Stimulated activated CD4-positive, alpha-beta T cell treated with anti-CD3 and anti-CD28 coated beads, TNF-alpha, amount 100 ng/mL, for 4 hours (primary cell): ENCODE measurements at places on chromosomes 12 and 14.

DNA sequence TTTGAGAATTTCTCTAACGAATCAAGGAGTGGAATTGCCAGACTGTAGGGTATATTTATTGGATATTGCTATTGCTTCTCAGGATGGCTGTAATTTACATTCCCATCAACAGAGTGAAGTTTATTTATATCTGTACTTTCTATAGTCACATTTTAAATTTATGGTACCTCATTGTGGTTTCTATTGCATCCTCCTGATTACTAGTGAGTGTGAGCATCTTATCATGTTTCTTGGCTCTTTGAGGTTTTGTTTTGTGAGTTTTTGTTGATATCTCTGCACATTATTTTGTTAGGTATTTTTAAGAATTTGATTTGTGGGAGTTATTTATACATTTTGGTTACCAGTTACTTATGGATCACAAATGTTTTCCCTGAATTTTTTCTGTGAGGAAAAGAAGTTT is 13.9 kb downstream of the DNM1L start:
- DNase-seq: no peak

GRCh38 chr14:105866841-105867321 is 340.5 kb downstream of the TMEM121 start:
- DNase-seq: no peak

DNA sequence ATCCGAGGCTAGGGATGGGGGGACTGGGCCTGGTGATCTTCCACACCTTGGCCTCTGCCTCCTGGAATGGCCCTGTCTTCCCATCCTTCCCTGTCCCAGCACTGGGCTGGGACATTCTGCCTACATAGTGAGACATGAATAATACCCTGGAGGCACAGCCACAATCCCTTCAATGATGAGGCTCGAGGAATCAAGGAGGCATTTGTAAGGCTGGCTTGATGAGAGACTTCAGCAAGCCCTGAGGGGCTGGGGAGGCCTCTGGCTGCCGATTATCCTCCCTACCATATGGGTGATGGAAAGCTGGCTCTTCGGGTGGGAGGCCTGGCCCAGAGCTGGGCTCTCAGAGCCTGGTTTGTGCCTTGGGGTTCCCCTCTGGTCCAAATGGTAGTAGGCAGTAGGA is 92.5 kb downstream of the CALM1 start:
- no peak for DNase-seq

GRCh38 chr14:73230051-73230450 is 7.3 kb upstream of the PAPLN start:
- no peak for DNase-seq

- no peak for DNase-seq
Observed at GRCh38 chr12:44511289-44511688, 364.8 kb downstream of the NELL2 start.

DNA sequence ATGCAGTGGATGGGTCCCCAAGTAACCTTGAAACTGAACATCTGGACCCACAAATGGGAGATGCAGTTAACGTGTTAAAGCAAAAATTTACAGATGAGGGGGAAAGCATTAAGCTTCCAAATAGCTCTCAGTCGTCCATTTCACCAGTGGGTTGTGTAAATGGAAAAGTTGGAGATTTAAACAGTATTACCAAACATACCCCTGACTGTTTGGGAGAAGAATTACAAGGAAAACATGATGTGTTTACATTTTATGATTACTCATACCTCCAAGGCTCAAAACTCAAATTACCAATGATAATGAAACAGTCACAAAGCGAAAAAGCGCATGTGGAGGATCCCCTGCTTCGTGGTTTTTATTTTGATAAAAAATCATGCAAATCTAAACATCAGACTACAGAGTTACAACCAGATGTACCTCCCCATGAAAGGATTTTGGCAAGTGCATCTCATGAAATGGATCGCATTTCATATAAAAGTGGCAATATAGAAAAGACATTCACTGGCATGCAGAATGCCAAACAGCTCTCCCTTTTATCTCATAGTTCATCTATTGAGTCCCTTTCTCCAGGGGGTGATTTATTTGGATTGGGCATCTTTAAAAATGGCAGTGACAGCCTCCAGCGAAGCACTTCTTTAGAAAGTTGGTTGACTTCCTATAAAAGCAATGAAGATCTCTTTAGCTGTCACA is 116.6 kb upstream of the NPAS3 start:
- no peak for DNase-seq

GRCh38 chr12:68631227-68631626 is 20.5 kb downstream of the RAP1B start:
- no peak for DNase-seq

GRCh38 chr14:39957987-39958386 is 525.8 kb upstream of the FBXO33 start:
- DNase-seq: no peak

- DNase-seq: no peak
Observed at GRCh38 chr12:109579639-109580038, 6.0 kb downstream of the MVK start.

DNA sequence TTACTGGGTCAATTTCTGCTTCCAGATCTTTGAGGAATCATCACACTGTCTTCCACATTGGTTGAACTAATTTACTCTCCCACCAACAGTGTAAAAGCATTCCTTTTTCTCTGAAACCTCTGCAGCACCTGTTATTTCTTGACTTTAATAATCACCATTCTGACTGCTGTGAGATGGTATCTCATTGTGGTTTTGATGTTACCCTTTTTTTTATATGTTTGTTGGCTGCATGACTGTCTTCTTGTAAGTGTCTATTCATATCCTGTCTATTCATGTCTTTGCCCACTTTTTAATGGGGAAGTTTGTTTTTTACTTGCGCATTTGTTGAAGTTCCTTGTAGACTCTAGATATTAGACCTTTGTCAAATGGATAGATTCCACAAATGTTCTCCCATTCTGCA is 324.9 kb downstream of the NAV3 start:
- no peak for DNase-seq

DNA sequence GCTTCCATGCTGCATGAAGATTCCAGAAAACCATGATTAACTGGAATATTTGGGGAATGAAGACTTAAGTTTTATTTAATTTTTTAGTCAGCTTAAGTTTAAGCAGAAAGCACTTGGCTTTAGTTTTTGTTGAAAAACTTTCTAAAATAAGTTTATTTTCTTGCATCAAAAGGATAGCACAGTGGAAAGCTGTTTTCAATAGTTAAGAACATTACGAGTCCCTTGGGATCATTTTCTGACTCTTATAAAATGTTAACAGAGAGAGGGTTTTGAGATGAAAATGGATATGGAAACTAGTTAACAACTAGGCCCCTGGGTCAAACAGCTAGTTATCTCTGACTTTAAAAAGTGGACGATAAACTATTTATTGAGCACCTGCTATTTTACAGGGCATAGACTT is 181.9 kb upstream of the SLC38A2 start:
- DNase-seq: no peak

GRCh38 chr12:6840761-6841515 is at the start of gene GNB3:
Gene GNB3, plus strand, starts transcription at chr12:6840925. Its CDS starts 363 bp downstream, at chr12:6841288.
- DNase-seq: no peak

DNA sequence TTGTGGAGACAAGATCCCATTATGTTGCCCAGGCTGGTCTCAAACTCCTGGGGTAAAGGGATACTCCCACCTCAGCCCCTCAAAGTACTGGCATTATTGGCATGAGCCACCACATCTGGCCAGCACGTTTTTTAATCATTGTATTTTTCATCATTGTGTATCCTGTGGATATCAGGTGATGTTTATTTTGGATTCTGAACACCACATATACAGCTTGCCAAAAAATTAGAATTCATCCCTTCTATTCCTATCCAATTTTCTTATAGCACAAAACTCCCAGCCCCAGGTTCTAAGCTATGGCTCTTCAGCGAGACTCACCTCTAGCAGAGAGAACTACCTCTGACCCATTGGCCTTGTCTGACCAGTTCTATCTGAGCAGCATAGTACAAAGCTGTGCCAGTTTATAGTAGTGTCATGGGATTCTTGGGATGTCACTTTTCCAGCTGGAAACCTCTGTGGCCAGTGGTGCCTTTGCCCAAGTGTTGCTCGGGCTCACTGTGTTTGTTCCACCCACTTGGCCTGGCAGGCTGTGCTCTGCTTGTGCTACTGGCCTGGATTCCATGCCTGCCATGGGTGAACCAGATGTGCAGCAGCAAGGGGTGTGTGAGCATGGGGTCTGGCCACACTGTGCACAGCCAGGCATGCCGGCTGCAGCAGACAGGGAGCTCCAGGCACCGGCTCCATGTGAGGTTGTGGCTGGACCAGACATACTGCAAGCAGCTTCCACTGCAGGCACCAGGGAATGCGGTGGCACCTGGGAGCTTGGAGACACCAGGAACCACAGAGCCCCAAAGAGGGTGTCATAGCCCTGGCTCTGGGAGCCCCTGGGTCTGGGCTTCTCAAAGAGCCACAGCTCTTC is 37.2 kb downstream of the TIMELESS start:
- no peak for DNase-seq

DNA sequence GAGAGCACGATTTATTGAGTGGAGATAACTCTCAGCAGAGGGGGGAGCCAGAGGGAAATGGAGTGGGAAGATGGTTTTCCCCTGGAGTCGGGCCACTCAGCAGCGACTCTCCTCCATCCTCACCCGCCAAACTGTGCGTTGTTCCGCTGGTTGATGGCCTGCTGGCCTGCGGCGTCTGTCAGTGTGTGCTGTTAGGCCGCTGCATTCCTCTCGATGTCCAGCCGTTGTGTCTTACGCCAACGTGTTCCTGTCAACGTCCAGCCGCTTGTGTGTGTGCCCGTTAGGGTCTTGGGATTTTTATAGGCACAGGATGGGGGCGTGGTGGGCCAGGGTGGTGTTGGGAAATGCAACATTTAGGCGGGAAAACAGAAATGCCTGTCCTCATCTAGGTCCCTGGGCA is 69.2 kb downstream of the PTPRQ start:
- DNase-seq: no peak

GRCh38 chr12:49945394-49946080 is 5.0 kb upstream of the AQP2 start:
- peak; percentile 77 for DNase-seq

- no peak for DNase-seq
Observed at GRCh38 chr14:98736701-98737338, 535.2 kb downstream of the BCL11B start.

DNA sequence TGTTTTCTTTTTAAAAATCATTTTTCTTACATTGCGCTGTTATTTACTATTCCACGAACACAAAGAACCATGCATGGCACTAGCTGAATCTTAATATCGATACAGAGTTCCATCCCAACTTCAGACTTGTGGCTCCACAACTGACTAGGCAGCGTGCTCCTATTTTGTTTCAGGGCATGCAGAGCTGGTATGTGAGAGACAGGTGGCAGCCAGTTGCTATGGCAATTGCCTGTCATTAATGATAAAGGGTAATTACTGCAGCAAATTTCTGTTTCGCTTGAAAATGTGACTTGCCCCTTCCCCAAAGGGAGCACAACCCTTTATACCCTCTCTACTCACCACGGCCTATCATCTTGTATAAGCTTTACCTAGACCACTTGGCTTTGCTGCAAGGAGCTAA is 113.1 kb upstream of the G2E3 start:
- DNase-seq: no peak

- DNase-seq: no peak
Observed at GRCh38 chr12:94284046-94284445, 135.7 kb downstream of the PLXNC1 start.

DNA sequence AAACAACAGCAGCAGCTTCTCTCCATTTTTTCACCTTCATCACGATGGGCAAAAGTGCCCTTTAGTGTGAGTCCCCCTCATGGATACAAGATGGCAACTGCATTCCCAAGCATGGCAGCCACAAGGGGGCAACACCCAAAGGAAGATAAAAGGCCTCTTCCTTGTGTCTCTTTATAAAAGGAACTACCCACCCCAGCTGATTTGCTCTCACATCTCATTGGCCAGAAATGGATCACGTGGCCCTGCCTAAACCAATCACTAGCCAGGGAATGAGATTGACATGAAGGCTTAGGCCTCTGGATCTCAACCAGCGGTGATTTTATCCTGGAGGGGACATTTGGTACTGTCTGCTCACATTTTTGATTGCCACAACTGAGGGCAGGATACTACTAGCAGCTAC is 21.9 kb upstream of the IFT81 start:
- DNase-seq: no peak

DNA sequence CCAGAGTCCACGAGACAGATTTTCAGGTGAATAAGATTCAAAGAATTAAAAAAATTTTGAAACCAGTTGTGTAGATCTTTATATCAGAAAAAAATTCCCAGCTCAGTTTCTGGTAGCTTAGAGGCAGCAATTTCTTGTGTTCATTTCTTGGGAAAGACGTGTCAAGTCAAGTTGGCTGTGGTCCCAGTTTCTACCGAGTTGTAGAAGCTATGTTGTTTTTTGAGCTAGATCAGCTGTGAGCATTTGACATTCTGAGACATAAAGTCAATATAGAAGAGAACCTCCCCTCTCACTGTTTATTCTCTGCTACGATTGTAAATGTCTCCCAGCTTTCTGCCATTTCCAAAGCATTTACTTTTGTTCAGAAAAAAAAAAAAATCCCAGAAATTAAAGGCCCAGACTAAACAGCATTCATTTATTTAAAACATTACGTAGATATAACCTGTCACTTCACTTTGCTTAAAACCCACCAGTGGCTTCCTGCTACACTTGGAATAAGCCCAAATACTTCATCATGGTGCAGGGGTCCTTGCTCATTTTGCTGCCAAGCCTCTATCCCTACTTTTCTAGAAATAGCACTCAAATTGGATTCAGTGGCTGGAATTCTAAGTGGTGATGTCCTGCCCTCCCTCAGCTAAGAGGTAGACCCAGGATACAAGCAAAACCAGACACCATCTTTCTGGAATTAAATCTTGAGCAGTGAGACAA is 20.6 kb upstream of the PYGL start:
- no peak for DNase-seq

DNA sequence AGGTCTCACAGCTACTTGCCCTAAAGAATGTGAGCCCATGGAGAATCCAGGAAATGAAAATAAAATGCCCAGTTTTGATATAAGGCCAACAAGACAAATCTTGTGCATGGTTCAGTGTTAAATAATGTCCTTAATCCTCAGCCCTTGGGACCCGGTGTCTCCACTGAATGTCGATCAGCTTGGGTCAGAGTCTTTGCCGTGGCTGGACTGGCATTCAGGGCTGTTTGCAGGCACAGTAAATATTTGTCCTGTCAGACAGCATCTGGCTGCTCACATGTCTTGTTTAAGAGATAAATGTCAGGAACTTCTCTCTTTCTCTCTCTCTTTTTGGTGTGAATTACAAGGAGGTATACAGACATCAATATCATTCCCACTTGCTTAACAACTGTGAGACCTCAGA is 452.5 kb downstream of the FUT8 start:
- no peak for DNase-seq

DNA sequence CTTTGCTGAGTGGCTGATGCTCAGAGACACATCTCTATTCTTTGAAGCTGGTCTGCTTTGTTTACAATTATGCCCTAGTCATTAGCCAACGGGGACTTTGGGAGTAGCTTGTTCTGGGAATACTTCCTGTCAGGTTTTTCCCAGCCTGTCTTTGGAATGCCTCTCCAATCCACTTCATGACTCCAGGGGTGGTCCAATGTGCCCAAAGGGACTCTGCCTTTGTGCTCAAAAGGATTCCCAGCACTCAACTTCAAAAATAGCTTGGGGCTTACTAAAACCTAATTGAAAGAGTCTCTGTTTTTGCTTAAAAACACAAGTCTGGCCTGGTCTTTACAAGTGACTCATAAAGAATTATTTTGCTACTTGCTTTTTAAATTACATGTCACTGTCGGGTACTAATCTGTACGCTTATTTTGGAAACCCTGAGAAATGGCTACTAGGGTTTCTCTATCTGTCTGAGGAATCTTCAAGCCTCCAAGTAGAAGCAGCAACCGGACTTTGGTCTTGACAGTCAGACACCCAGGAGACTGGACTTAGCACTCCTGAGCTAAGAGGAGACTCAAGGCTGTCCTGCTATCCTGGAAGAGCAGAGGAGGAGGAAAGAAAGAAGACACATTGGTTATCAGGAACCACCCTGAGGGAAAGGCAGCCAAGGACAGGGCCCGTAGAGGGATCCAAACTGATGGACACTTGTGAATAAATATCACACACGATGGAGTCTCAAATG is 20.7 kb downstream of the PHLDA1 start:
- no peak for DNase-seq
